ENCODE measurements at places on chromosomes 4 and X. TPM values are rescaled to one million over a fixed set of nuclear protein-coding genes. Genes with fewer than 3 reads are reported as not detected.

The DKC1 gene
- polyA plus RNA-seq = 22.8 TPM

The SOD3 gene
- 26.9 TPM for polyA plus RNA-seq

The ETDB gene
- polyA plus RNA-seq = not detected

The ZFP42 gene
- polyA plus RNA-seq = not detected

DNA sequence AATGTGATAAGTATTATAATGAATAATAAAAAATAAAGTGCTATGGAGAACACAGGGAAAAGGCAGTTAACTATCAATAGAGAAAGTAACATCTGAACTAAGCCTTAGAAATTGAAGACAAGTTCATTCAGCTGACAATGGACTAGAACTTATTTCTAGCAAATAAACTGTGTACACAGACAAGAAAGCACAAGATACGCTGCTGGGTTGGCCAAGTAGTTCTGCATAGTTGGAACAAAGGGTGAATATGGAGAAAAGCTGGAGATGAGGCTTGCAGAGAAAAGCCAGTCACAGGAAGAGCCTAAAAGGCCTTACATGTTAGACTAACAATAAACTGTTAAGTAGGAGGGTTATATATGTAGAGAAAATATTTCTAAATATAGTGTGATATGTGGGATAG is 71.2 kb downstream of the WDFY3 start:
- H3K36me3 ChIP-seq = no peaks in the 10 kb centered on the region
- no peaks in the 10 kb centered on the region for H3K27me3 ChIP-seq
- no peak for DNase-seq
- H3K27ac ChIP-seq = no peak overlapping the region
- H3K4me3 ChIP-seq = no peak overlapping the region
- peaks cover 10% of the 10 kb centered on the region for H3K4me1 ChIP-seq

DNA sequence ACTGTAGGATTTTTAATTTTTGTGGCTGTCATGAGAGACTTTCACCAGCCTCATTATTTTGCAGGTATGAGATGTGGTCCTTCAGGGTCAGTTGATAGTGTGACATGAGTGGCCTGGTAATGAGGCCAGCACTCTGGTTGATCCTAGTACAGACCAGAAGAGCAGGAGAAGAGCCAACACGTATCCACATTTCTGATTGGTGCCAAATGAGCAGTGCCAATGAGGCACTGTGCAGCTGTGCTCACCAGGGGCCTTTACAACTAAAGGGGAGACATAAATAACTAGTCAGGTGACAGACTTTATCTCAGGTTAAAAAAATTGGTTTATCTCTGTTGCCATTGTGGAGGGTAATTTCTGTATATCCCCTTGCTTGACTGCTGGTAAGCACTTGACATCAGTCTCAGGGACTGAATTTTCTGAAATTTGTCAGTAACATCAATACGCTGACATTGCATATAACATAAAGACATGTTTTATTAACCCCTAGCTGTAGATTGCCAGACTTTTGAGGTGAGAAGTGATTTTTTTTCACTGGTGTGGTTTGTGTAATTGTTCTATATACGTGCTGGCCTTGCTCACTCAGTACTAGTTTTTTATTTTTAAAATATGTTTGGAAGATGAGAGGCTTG is 101.2 kb downstream of the AFF1 start:
- no peaks in the 10 kb centered on the region for H3K27me3 ChIP-seq
- DNase-seq = no peak
- H3K36me3 ChIP-seq = no peaks in the 10 kb centered on the region
- peak overlapping the region; percentile 59 for H3K27ac ChIP-seq

DNA sequence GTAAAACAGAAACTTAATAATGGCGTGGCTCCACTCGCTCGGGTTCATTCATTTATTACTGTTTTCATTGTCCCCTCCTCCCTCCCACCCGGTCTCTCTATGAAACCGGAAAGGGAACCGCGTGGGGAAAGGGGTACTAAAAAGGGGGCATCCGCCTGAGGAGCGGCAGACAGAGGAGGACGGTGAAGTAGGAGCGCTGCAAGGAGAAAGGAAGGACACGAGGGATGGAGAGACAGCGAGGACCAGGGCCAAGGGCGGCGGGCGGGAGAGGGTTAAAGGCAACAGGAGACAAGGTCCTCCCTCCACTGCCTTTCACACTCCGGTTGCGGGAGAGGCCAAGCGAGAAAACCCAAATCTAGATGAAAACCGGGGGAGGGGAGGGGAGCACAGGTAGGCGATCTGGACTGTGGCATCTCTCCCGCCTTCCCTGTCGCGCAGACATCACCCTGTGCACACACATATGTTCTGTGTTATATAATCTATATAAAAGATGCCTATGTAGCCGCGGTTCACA is 829 bp downstream of the ELOVL6 start:
- H3K36me3 ChIP-seq = no peaks in the 10 kb centered on the region
- peaks cover 33% of the 10 kb centered on the region for H3K4me1 ChIP-seq
- no peaks in the 10 kb centered on the region for H3K27me3 ChIP-seq
- H3K4me3 ChIP-seq = peak overlapping the region; percentile 66
- H3K27ac ChIP-seq = peak overlapping the region; percentile 87
- peak; percentile 58 for DNase-seq

Measured in cardiac muscle cell (in vitro differentiated cells and primary cell).